ENCODE measurements at places on chromosomes 4 and X. TPM values are rescaled to one million over a fixed set of nuclear protein-coding genes. Genes with fewer than 3 reads are reported as not detected.

- DNase-seq, result no peak
These were observed 392.2 kb downstream of the PPP1R2C start for GRCh38 chrX:42385730-42386129.

Gene BMPR1B
- total RNA-seq, result 11.5 TPM

DNA sequence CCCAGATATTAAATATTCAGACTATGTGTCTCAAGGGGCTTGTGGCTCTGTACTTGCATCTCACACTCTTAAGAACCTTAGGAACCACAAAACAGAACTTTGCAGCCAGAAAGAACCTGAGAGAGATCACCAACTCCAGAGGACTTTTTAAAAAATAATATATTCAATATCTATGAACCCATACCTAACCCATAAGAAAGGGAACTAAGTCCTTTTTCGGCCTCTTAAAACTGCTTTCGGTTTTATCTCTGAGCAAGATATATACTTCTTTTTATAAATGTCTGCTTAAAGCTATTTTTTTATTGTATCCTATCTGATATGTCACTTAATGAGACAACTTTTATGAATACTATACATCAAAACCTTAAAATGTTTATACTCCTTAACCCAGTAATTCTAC, 10.9 kb downstream of the SMARCA1 start:
- DNase-seq, result no peak

Gene CXCL11
- total RNA-seq, result not detected
